Stimulated activated CD4-positive, alpha-beta T cell treated with anti-CD3 and anti-CD28 coated beads, Interleukin-2, amount 100 ng/mL, for 4 hours (primary cell): ENCODE measurements at places on chromosomes 6 and 20.

- no peak for DNase-seq
These were observed 3.6 kb downstream of the C6orf52 start for GRCh38 chr6:10690651-10691445.

GRCh38 chr20:14948416-14948815, 611.0 kb upstream of the FLRT3 start:
- no peak for DNase-seq

DNA sequence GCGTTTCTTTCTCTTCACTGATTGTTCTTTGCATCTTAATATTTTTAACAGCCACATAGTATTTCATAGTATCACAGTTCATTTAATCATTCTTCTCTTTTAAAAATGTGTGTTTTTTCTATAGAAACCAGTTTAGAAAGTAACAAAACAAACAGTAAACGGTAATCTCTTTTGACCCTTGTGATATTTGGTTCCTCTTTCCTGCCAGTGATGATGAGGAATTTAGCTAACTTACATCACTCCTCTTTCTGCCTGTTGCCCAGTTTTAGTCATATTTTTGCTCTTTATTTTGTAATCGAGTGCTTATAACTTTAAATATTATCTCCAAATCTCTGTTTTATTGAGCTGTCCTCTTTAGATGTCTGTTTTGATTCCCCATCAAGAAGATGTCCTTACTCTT, 38.1 kb upstream of the ZBTB24 start:
- no peak for DNase-seq

DNA sequence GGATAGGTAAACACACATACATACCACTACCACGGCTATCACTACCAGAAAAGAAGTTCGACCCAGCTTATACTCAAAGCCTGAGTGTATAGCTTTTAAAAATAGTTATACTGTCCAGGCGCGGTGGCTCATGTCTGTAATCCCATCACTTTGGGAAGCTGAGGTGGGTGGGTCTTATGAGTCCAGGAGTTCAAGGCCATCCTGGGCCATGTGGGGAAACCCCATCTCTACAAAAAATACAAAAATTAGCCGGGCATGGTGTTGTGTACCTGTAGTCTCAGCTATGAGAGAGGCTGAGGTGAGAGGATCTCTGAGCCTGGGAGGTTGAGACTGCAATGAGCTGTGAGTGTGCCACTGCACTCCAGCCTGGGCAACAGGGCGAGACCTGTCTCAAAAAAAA, 32.9 kb downstream of the NKX2-4 start:
- no peak for DNase-seq

DNA sequence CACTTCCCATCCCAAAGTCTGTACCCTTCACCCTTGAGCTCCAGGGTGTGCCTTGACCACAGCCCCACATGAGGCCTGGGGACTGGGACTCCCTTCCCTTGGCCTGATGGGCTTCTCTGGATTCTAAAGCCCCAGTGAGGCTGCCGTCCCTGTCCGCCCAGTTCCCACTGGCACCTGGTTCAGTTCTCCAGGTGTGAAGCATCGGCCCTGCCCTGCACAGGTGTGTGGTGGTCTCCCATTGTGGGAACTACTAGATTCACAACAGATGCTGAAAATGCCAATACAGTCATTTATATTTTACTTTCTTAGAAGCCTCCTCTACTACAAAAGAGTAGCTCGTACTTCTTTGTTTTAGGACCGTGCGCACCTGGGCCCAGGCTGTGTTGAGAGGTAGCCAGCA, 72.8 kb downstream of the TTLL2 start:
- DNase-seq: no peak

GRCh38 chr6:151082079-151082478, 157.7 kb upstream of the AKAP12 start:
- DNase-seq: no peak

DNA sequence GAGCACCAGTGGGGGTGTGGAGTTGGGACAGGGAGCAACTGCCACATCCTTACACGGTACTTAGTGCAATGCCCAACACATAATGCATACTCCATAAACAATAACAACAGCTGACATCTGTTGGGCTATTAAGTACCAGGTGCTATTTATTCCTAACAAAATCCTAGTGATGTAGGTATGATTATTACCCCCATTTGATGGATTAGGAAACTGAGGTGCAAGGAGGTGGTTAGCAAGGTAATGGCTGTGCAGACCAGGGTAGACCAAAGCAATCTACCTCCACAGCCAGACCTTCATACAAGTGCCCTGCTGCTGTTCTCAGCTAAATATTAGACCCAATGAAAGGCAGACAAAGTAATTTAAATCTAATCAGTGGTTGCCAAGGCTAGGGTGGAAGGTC, 36.8 kb downstream of the SLC13A3 start:
- DNase-seq: no peak

GRCh38 chr6:21915707-21916260, 322.2 kb downstream of the SOX4 start:
- DNase-seq: no peak

DNA sequence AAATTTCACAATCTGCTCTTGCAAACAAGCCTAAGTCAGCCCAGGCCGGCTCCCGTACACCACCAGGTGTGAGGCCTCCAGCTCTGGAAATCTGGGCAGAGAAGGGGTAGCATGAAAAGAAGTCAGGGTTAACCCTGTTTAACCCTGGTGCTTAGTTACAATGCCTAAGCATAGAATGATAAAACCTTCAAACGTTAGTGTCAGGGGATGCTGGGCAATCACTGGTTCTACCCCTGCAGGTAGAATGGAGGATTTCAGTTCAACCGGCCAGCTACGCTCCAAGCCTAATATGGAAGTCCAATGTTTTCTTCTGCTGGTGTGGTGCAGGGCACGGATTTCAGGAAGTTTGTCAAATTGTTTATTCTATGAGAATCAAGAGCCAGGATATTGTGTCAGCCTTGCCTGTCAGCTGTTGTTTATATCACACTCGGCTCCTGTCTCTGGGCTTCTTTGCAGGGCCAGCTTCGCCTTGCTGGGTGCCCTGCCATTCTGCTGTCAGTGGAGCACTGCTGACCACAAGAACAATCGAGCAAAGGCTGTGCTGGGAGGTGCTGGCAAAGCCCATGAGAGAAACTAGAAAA, 20.2 kb upstream of the CD93 start:
- DNase-seq: no peak

DNA sequence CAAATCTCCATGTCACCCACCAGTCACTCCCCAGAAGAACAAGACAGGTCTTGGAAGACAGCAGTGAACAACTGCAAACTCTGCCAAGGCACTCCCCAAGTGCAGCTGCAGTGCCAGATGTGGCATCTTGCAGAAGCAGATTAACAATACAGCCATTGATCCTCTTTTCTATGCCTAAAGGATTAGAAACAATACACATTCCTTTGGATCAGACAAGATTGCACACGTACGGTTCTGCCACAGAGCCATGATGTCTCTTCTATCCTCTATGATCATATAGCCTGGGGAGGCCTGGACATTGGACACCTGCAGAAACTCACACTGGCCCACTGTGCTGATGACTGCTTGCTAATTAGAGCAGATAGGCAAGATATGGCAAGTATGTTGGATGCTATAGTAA, 155.9 kb downstream of the MYLK4 start:
- DNase-seq: no peak

DNA sequence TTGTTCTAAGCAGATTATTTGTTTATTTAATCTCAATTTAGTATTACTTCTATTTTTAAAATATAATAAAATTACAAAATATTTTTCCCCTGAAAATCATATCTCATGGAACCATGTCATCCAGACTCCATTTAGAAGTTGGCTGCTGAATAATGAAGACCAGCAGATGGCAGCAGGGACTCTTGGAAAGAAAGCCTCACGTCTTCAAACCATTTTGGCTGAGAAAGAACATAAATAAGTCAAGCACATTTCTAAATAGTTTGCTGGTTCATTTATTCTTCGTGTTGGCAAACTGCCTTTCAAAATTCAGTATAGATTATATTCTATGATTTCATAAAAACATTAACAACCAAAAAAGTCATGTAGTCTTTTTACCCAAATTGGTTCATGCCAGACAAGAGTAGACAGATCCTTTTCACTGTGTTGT, 71.7 kb downstream of the RCAN2 start:
- no peak for DNase-seq

DNA sequence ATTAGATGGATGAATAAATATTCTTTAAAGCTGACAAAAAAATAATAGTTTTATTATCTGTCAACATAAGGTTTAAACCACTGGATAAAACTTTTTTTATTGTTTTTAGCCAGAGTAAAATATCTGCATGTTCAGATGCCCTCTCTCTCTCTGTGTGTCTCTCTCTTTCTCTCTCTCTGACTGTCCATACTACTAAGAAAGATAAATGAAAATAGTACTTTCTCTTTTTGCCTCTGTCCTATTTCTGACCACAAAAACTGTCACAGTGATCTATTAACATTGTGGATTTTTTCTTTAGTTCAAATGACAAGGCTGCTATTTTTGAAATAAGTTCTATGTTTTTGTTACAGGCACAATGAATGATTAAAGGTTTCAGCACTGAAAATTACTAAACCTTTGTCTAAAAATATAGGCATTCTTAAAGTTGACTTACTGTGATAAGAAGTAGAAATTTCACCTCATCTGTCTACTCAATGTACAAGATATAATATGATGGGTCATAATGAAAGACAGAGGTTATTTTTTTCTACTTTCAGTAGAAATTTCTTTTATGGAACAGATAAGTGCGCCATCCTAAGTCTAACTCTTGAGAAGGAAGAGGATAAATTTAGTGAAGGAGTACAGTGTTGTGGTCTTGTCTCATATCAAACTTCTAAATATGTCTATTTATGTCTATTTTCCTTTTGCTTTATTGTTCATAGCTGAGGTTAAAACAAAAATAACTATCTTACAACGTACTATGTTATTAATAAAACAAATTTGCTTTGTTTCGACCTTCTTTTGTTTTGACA, 341.9 kb upstream of the EYS start:
- no peak for DNase-seq

- DNase-seq: no peak
These were observed 56.5 kb upstream of the ADGRF1 start for GRCh38 chr6:47098570-47098993.

DNA sequence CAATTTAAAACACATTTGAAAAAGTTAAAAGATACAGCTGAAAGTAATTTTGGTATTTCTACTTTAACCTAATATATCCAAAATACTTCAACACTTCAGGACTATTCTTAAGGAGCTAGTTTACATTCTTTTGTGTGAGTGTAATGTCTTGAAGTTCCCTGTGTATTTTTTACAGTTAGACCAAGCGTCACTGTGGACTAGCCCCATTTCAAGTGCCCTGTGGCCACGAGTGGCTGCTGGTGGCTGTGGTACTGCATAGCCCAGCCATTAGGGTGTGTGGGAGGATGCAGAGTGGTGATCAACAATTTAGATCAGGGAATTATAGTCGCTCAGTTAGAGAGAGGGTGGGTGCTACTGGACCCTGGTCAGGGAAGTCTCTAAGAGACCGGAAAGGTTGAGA, 869 bp upstream of the CST5 start:
- DNase-seq: no peak

DNA sequence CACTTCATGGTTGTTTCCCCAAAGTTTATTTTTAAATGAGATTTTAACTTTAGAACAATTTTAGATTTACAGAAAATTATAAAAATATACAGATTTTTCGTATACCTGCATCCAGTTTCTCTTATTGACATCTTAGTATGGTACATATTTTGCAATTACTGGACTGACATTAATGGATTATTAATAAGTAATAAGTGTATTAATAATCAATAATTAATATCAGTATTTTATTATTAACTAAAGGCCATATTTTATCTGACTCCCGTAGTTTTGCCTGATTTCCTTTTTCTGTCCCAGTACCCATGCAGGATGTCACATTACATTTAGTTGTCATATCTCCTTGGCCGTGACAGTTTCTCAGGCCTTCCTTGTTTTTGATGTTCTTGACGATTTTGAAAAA, 307.0 kb downstream of the C6orf118 start:
- no peak for DNase-seq

GRCh38 chr20:19115581-19115980, 96.9 kb upstream of the SLC24A3 start:
- no peak for DNase-seq

GRCh38 chr6:14517516-14518105, 400.0 kb downstream of the CD83 start:
- no peak for DNase-seq

DNA sequence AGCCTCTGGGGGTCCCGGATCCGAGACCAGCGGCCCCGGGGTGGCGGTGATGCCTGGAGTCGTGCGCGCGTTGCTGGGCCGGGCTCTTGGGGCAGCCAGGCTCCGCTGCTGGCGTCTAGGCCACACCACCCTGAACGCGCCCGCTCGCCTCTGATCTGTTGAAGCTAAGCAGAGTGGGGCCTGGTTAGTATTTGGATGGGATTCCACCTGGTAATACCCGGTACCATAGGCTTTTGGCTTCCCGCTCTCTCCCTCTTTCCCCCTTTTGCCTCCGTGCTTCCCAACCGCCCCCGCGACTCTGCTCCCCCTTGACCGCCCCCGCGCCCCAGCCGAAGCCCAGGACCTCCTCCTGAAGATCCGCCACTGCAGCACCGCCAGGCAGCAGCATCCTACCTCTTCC, 1383.5 kb upstream of the DEFB115 start:
- DNase-seq: no peak

GRCh38 chr6:75108333-75108974, 97.4 kb downstream of the COL12A1 start:
- DNase-seq: no peak

GRCh38 chr6:137588472-137588871, 94.3 kb upstream of the OLIG3 start:
- no peak for DNase-seq

DNA sequence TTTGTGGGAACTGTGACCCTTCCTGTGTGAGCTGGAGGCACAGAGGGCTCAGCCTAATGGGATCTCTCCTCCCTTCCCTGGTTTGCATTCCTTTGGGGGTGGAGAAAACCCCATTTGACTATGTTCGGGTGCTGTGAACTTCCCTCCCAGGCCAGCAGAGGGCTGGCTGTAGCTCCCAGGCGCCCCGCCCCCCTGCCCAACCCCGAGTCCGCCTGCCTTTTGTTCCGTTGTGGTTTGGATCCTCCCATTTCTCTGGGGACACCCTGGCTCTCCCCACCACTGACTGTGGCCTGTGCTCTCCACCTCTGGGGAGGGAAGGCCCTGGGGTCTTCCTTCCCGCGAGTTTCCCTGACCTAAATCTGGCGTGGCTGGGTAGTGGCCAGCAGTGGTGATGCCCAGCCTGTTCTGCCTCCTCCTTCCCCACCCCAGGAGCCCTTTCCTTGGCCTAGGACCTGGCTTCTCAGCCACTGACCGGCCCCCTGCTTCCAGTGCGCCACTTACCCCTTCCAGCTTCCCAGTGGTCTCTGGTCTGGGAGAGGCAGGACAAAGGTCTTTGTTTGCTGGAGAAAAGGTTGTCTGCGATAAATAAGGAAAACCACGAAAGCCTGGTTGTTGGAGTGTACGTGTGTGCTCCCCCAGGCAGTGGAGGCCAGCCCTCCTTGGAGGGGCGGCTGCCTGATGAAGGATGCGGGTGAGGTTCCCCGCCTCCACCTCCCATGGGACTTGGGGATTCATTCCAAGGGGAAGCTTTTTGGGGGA, 4.9 kb downstream of the VEGFA start:
- peak; percentile 50 for DNase-seq

GRCh38 chr6:151388997-151389617, 2.3 kb downstream of the ZBTB2 start:
- DNase-seq: no peak

- no peak for DNase-seq
These were observed 24.9 kb downstream of the UBE2V1 start for GRCh38 chr20:50088022-50088421.
